ENCODE measurements at places on chromosomes 4 and X.

- DNase-seq, result no peak
Observed at GRCh38 chrX:40074959-40075332, 22.8 kb downstream of the BCOR start.

DNA sequence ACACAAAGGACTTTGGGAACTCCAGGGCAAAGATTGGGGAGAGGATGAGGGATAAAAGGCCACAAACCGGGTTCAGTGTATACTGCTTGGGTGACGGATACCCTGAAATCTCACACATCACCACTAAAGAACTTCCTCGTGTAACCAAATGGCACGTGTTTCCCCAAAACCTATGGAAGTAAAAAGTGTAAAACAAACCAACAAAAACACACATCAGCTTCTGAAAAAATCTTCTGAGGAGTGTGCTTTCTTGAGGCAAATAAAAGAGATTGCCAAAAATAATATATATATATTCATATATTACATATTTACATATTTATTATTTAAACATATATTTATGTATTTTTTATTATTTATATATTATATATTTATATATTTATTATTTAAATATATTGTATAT lies 3.9 kb downstream of the P2RY8 start:
- DNase-seq, result no peak

- DNase-seq, result no peak
Observed at GRCh38 chrX:30688641-30689040, 35.4 kb downstream of the GK start.

GRCh38 chrX:124435616-124436015 lies 89.3 kb downstream of the SH2D1A start:
- no peak for DNase-seq

GRCh38 chr4:123777373-123777772 lies 380.8 kb downstream of the SPRY1 start:
- DNase-seq, result no peak

- peak; percentile 14 for DNase-seq
Observed at GRCh38 chr4:1458581-1458980, 52.3 kb upstream of the NKX1-1 start.

DNA sequence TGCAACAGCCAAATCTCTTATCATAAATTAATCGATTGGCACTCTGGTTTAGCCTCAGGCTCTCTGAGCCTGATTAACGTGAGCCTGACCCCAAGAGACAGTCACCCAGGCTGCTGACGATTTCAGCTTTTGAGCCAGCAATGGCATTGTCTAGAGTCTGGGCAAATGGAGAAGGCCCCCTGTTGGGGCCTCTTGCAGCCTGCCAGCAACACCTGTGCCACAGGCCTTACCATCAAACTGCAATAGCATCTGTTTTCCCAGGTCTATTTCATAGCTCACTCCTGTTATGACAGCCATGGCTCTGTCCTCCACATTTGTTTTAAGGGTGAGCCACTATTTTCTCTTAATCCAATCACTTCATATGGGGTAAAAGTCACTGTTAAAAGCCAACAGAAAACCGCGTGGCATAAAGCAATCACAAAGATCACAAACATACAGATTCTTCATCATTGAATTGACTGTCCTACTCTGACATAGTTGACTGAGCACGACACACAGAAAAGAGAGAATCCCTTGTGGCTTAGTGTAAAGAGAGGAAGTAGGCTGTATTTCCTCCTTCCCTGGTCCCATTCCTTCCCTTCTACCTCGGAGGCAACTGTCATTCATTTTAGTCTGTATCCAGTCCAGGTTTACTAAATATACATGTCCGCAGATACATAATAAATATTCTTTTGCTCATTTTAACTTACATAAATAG lies 47.8 kb downstream of the SLC9A7 start:
- DNase-seq, result no peak

DNA sequence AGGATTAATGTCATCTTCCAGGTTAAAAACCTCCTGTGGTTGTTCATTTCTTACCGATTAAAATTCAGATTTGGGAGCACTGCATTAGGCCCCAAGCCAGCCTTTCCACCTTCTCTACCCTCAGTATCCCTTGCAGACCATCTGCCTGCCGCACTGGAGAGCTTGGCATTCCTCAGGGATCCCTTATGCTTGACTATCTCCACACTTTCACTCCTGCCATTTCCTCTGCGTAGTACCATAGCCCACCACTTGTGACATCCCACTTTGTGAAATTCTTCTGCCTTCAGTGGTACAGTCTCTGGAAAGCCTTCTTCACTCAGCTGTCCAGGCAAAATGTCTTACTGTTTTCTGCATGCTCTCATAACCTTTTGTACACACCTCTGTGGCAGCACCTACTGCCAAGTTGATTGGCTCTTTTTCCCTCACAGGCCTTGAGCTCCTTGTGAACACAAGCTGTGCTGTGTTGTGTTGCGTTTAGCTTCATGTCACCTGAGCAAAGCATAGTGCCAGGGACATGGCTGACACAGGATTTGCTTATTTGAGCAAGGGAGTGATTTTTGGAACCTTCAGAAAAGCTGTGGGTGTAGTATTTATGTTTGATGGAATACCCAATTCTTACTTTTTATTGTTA lies 156.4 kb downstream of the ARX start:
- DNase-seq, result no peak

DNA sequence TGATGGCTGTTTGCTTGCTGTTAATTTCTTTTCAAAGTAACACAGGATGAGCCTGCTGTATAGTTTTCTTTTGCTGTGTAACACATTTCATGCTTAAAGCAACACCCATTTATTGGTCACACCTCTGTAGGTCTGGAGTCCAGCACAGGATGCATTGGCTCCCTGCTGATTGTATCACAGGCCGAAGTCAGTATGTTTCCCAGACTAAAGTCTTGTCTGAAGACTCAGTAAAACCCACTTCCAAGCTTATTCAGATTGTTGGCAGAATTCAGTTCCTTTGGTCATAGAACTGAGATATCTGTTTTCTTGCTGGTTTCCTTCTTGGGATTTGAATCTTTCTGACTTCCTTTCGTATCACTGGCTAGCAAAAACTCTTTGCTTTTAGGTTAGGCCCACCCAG lies 54.3 kb downstream of the LRP2BP start:
- DNase-seq, result no peak

DNA sequence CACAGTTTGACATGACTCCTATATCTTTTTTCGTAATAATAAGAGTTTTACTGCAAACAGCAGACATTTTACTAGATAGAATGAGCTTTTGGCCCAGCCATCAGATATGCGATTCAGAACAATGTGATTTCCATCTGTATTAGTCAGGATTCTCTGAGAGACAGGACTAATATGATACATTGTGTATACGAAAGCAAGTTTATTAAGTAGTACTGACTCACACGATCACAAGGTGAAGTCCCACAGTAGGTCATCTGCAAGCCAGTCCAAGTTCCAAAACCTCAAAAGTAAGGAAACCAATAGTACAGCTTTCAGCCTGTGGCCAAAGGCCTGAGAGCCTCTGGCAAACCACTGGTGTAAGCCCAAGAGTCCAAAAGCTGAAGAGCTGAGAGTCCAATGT lies 24.1 kb downstream of the CXCL8 start:
- DNase-seq, result no peak

DNA sequence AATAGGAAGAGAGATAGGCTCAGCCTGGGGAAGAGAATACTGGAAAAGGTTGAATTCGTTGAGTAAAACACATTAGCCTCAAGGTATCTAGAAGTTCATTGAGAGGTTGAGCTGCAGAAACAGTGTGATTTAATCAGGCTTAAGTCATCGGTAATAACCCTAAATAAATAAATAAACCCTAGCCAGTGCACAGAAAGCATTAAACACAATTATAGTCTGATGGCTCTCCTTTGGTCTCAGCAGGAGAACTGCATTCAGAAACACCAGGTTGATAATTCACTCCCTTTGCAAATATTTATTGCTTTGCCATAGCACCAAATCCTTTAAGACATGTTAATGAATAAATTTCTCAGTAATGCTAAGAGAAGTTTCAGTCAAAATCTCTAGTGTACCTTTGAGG lies 9.6 kb downstream of the DCX start:
- no peak for DNase-seq

- no peak for DNase-seq
Observed at GRCh38 chr4:101238706-101239105, 108.6 kb downstream of the PPP3CA start.

- DNase-seq, result no peak
Observed at GRCh38 chr4:148015058-148015457, 283.2 kb downstream of the ARHGAP10 start.
